ENCODE measurements at places on chromosomes 4 and X.

GRCh38 chr4:3341760-3342159 is 48.9 kb downstream of the RGS12 start:
- DNase-seq, result no peak

GRCh38 chrX:102832661-102833060 is 104.4 kb upstream of the RAB40AL start:
- DNase-seq, result no peak

GRCh38 chr4:36461344-36461743 is 179.9 kb downstream of the DTHD1 start:
- no peak for DNase-seq

GRCh38 chr4:69957209-69957608 is 8.3 kb downstream of the CSN2 start:
- no peak for DNase-seq

- peak; percentile 79 for DNase-seq
These were observed 11.7 kb upstream of the BCOR start for GRCh38 chrX:40109288-40110008.

- no peak for DNase-seq
These were observed 4.4 kb downstream of the UNC5C start for GRCh38 chr4:95544113-95545103.

GRCh38 chr4:120812216-120812615 is 110.3 kb downstream of the PRDM5 start:
- no peak for DNase-seq

- peak; percentile 48 for DNase-seq
These were observed 677 bp downstream of the PTPN13 start for GRCh38 chr4:86594559-86595425.

DNA sequence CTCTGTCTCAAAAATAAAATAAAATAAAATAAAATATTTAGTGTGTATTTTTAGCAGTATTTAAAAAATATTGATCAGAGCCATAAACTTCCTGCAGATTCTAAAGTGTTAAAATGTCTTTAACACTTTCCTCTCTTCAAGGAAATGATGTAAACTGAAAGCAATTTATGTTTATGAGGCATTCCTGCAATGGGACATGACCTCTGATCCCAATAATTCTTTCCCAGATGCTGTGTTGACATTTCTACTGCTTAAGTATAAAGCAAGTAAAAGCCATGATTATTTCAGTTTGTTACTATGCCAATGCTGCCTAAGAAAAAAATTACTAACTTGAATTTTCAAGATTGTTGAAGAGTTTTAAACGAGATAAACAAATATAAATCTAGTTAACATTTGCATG is 29.0 kb downstream of the COQ2 start:
- no peak for DNase-seq

- no peak for DNase-seq
These were observed 66.9 kb upstream of the PPARGC1A start for GRCh38 chr4:23956601-23957364.

- DNase-seq, result no peak
These were observed 29.5 kb upstream of the MUC7 start for GRCh38 chr4:70442474-70442873.

GRCh38 chr4:91322961-91323360 is 980.8 kb upstream of the GRID2 start:
- DNase-seq, result no peak

DNA sequence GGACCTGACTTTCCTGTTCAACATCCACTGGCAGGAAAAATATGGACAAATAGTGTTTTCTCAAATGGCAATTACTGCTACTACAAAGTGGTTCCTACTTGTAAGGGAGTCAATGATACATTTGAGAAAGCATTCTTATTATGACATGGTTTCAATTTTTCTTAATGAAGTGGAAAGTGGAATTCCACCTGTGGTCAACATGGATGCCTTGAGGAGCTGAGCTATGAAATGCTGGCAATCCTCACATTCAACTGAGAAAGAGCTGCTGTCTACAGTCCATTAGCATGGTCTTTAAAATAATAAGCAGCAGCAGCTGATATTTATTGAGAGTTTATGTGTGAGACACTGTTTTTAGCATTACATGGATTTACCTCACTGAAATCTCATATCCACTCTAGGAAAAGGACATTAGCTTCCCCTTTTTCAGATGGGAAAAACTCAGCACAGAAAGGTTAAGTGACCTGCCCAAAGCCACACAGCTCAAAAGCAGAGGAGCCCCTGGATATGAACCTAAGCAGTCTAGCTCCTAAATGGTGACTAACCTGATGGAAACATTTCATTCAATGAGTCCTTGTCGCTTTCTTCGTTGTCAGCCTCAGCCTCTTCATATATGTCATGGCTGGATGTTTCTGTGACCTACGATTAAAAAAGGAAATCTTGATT is 29.2 kb downstream of the MAP7D3 start:
- DNase-seq, result no peak

- DNase-seq, result no peak
These were observed 95.0 kb downstream of the CAMK2D start for GRCh38 chr4:113666386-113667114.
